ENCODE measurements at places on chromosomes 5 and 9.

DNA sequence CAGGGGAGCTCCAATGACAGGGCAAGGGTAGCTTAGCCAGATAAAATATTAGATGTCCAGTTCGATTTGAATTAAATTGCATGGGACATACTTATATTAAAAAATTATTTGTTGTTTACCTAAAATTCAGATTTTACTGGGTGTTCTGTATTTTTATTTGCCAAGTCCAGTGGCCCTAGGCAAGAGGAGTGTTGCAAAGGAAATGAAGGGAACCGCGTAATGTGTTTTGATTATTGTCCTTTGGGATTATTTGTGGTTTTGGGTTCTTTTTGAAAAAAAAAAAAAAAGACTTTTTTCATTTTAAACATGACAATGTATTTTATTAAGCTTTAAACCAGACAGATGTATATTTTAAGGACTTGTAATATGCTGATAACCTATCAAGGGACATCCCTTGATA lies 179.3 kb downstream of the C9orf152 start:
- DNase-seq, result no peak

GRCh38 chr5:126987271-126987899 lies 43.0 kb downstream of the MARCHF3 start:
- no peak for DNase-seq

GRCh38 chr9:118058227-118058626 lies 354.0 kb downstream of the TLR4 start:
- DNase-seq, result no peak

DNA sequence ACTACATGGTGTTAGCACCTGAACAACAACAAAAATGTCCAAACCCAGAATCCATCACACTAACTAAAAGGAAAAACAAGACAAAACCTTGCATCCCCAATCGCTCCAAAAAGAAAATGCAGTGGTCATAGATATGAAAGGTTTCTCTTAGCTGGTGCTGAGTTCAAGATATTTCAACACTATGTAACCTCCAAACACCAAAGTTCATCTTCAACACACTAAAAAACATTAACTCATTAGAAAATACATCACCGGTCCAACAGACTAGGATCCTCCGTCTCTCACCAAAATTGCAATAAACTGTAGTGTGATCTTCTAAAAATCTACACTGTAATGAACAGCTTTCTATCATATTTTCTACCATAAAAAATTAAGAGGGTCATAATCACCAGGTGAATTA lies 60.8 kb downstream of the ECPAS start:
- no peak for DNase-seq

GRCh38 chr5:104778-105296 lies 12.9 kb downstream of the PLEKHG4B start:
- DNase-seq, result no peak

- DNase-seq, result no peak
These were observed at the start of gene LRRTM2 for GRCh38 chr5:138874771-138875551. Gene LRRTM2, minus strand, starts transcription at chr5:138875335. Its CDS starts 424 bp downstream, at chr5:138874911.

DNA sequence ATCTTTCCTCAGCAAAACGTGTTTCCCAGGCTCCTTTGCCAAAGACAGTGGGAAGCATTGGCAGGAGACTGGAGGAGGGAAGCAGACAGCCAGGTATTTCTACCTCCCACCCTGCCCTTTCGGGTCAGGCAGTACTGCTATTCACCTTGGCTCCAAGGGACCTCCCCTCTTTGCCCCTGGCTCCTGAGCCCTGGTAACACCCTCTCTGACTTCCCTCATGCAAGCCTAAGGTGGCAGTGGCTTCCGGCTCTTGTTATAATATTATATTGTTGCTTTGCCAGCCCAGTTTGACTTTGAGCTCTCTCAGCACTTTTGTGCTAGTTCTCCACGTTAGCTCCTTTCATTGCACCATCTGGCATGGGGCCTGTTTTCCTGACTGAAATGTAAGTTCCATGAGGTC lies 81.6 kb upstream of the IFNK start:
- no peak for DNase-seq

DNA sequence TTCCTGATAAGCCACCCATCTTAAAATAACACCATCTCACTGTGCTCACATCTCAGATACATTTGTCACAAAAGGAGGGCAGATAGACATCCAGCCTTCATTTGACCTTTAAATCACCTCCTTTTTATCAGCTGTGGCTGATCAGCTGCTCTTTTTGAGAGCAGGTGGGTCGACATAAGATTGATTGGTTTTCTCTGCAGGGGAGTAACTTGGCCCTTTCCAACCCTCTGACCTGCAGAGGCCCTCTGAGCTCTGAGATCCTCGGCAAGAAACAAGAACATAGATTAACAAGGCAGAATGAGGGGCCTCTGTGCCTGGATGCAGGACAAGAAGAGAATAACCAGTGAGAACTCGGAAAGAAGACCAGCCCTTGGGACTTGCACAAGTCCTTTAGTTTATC lies 33.5 kb upstream of the GLRA1 start:
- DNase-seq, result no peak

- DNase-seq, result no peak
These were observed 24.9 kb downstream of the MELK start for GRCh38 chr9:36597412-36598178.

Data from upper lobe of left lung (tissue), 6 donors.